ENCODE measurements at places on chromosomes 6 and 20.

DNA sequence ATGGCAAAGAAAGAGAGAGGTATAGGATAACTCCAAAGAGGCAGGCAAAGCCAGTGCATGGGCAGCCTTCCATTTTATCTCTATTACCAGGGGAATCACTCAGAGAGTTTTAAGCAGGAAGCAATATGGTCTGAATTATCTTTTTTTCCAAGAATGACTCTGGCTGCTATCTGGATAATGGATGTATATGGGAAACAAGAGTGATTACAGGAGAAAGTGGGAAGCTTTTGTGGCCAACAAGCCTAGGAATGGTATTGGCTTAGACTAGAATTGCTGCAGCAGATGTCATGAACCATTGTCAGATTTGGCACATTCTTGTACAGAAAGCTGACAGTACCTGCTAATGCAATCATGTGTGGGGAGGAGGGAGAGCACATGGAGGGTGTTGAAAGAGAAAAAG, 73.0 kb upstream of the BTBD3 start:
- peak; percentile 26 for DNase-seq

GRCh38 chr6:153038378-153039057, 36.0 kb upstream of the MTRF1L start:
- DNase-seq = peak; percentile 31

- no peak for DNase-seq
Observed at GRCh38 chr6:143562143-143562542, 50.6 kb upstream of the FUCA2 start.

DNA sequence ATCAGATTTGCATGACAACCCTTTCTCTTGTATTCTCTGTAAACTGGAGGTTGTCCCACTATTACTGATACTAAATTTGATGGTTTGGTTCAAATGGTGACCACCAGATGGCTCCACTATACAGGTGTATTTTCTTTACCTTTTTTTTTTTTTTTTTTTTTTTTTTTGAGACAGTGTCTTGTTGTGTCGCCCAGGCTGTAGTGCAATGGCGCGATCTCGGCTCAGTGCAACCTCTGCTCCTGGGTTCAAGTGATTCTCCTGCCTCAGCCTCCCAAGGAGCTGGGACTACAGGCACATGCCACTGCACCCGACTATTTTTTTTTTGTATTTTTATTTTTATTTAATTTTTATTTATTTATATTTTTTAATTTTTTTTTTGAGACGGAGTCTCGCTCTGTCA, 6.6 kb upstream of the WTAP start:
- DNase-seq = peak; percentile 47

DNA sequence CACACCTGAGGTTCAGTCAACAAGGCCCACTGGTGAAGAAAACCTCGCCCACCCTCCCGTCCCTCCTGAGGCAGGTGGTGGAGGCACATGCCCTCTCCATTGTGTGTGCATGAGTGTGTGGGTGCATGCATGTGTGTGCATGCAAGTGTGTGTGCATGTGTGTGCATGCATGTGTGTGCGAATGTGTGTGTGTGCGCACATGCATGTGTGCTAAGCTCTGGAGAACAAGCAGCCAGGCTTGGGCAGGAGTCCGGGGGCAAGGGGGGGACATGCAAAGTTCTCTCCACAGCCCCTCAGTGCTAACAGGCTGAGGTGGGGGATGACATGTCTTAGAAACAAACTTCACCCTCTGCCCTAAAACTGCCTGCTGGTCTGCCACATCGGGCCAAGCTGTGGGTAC, 3.1 kb upstream of the HSPA12B start:
- DNase-seq = no peak

DNA sequence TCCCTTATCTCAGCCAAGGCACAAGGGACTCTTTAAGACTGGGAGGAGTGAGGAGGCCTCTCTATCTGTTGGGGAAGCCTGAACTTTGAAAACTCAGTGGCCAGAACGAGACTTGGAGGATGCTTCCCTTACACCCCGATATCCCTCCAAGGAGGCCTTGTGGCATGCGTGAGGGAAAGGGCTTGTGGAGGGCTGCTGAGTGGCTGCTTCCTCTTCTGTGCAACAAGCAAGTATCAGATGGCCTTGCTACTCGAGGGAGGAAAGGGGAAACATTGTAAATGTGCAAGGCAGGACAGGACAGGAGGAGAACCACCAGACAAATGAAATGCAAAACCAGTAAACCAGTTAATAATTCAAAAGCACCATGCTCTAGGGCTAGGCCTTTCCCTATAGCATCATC, 306.5 kb upstream of the MAP3K7 start:
- no peak for DNase-seq

GRCh38 chr6:81562169-81562568, 190.3 kb downstream of the TENT5A start:
- peak; percentile 73 for DNase-seq

GRCh38 chr6:129029778-129030177, 146.8 kb downstream of the LAMA2 start:
- DNase-seq = no peak

- peak; percentile 20 for DNase-seq
Observed at GRCh38 chr6:9437836-9438235, 977.0 kb downstream of the TFAP2A start.

DNA sequence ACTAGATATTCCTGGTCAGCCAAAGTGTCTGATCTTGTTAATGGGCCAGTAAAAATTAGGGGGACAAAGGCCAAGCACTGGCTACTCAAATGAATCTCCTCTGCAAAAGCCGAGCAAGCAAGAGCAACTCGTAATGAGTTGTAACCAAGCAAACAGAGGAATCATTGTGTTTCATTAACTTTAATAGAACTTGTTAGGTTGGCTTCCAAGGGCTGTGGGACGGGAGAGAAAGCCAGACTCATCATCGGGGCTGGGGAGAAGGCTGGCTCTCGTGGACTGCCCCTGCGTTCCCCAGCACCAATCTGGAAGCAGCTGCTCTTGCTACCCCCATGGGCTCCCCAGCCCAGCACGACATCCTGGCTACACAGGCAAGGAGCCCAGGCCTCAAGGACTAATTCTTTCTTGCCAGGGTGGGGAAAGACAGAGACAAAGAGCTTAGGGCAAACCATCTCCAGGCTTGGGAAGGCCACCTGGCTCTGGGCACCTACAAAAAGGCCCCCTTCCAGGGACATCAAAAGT, 10.5 kb upstream of the SCUBE3 start:
- DNase-seq = no peak

- peak; percentile 52 for DNase-seq
Observed at GRCh38 chr6:11854408-11855165, 76.0 kb upstream of the ADTRP start.

DNA sequence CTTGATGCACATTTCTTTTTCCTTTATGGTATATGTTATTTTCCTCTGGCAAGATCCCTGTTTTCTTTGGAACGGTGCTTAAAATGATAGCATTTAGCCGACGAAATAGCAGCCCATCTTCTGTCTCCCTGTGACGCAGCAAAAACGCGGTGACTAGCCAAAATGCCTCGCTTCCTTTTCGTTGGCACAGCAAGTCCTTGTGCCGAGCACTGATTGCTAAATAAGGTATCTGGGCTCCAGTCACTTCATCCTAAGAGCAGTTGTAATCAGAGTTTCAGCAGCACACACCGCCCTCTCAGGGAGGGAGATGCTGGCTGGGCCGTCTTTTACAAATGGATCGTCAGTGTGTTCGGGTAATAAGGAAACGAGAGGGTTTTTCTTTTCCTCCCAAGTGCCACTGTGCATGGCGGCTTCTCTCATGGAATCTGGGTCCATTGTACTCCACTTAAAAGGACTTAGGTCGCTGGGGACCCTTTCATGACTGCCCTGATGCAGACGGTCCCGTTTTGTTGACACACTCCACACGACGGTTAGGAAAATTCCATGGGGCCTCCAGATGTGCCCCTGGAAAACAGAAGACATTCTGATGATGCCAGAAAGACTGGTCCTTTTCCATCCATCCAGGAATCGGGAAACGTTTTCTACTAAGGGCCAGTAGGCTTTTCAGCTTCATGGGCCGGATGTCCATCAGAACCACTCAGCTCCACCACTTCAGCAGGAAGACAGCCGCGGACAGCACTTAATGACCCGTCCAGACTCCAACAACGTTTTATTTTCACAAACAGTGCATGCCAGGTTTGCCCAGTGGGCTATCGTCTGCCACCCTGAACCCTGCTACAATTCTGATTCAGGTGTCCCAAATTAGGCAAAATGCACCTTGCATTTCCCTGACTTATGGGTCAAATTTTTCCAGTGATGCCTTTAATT, 185.5 kb downstream of the CDH4 start:
- peak; percentile 95 for DNase-seq

- no peak for DNase-seq
Observed at GRCh38 chr20:53840532-53840931, 229.9 kb downstream of the BCAS1 start.

- DNase-seq = no peak
Observed at GRCh38 chr6:161003336-161003735, 11.8 kb downstream of the MAP3K4 start.

DNA sequence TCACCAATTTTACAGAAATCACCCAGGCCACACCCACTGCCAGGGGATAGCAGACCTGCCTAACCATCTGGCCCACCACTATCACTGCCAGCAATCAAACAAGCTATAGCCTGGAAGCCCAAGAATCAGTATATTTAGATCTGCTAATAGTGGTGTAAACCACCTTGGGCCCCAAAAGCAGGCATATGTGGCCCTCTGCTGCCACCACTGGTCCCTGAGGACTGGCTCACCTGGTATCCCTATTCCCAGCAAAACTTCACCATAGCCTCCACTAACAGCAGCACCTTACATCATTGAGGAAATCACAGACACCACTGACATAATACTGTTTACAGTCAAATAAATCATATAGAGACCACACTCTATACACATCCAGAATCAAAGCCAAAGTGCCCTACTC, 880.4 kb upstream of the MAN1A1 start:
- DNase-seq = no peak

DNA sequence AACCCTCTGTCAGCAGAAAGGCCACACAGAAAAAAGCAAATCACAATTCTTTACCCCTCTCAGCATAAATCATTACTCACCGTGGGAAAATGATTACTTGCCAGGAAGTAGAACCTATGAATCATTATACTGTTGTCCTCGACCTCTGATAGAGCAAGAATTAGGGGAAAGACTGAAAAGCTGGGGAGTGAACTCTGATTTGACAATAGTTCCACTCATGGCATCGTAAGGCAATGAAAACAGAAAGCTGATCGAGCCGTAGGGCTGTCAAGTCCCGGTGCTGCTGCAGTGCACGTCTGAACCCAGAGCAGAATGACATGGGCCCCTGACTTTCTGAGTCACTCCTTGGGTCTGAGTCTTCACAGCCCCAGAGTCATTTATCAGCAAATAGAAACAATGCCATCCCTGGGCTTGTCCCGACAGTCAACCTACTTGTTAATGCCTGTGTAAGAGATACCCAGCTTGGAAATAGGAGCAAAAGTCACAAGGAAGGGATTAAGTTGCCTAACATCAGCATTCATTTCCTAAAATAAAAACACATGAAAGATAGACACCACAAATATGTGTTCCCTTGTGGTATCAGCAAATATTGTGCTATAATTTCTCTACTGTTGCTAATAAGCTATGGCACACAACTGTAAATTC, 224.8 kb upstream of the MARCKS start:
- peak; percentile 96 for DNase-seq

- DNase-seq = peak; percentile 75
Observed at GRCh38 chr6:163354085-163354484, 60.4 kb upstream of the QKI start.

DNA sequence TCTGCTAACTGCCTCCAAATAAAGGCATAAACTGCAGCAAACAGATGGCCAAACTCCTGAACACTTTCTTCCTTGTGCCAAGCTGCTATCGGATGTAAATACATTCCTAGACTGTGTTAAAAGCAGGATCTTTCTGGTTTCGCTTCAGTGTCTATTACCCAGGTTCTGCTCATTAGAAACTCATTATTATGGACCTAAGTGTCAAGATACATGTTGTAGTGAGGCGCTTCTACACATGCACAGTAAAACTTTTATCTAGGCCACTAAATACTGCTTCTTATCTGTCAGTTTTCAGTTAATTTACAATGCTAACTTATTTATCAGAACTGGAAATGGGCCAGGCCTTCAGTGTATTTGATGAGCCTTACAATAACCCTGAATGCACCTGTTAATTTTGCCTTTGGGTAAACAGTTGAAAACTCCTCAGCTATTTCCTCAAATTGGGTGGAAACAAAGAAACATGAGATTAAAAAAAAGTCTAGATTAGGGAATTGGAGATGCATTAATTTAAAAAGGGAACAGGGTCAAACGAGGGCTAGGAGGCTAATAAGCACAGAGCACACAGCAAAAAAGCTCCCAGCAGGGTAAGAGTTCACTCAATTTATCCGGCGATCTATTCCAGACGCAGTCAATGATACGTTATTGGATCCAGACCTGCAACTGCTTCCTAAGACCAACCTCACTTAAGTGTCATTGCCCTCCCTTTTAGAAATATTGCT, 240.6 kb downstream of the FOXC1 start:
- no peak for DNase-seq

DNA sequence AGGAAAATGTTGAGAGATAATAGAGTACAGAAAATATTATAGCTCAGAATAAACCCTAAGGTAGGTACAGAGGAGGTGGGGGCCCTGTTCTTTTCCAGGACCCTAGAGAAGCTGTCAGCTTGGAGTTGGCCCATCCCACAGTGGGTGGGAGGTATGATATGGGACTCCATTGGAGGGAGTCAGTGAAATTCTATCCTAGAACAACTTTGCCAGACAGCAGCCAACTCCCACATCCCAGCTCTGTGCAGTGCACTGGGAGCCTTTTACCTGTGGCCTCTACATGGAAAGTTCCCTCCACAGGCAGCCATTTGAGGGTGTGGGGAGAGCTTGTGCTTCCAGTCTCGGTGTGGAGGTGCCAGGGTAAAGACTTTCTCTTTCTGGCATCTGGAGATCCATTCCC, 36.8 kb upstream of the CLIC5 start:
- no peak for DNase-seq

GRCh38 chr6:165837948-165838745, 175.1 kb upstream of the PDE10A start:
- no peak for DNase-seq

DNA sequence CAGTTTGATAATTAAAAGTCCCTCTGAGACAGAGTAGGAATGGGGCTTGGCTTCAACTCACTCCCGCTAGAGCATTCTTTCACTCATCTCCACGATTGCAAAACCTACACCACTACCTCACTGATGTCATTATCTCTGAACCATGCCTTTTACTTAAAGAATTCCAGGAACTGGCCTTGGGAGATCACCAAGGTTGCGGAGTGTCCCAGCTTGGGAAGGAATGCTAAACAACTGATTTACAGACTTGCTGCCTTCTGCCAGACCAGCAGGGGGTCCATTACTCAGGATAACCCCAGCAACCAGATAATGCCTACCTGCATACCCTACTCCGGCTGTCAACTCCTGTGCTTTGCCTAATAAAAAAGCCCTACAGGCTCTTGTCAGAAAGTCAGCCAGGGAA, 102.2 kb upstream of the RALGAPA2 start:
- DNase-seq = no peak

- DNase-seq = no peak
Observed at GRCh38 chr20:329851-330232, 4.5 kb downstream of the SOX12 start.

GRCh38 chr6:1612299-1612973, 2.7 kb downstream of the FOXC1 start:
- DNase-seq = no peak

- DNase-seq = no peak
Observed at GRCh38 chr6:38138374-38138773, 318.8 kb downstream of the ZFAND3 start.

Data from fibroblast of pulmonary artery (primary cell).